ENCODE measurements at places on chromosomes 6 and 20. TPM values are rescaled to one million over a fixed set of nuclear protein-coding genes. Genes with fewer than 3 reads are reported as not detected.

- DNase-seq = no peak
These were observed 65.6 kb downstream of the SCAND1 start for GRCh38 chr20:35888657-35889056.

DNA sequence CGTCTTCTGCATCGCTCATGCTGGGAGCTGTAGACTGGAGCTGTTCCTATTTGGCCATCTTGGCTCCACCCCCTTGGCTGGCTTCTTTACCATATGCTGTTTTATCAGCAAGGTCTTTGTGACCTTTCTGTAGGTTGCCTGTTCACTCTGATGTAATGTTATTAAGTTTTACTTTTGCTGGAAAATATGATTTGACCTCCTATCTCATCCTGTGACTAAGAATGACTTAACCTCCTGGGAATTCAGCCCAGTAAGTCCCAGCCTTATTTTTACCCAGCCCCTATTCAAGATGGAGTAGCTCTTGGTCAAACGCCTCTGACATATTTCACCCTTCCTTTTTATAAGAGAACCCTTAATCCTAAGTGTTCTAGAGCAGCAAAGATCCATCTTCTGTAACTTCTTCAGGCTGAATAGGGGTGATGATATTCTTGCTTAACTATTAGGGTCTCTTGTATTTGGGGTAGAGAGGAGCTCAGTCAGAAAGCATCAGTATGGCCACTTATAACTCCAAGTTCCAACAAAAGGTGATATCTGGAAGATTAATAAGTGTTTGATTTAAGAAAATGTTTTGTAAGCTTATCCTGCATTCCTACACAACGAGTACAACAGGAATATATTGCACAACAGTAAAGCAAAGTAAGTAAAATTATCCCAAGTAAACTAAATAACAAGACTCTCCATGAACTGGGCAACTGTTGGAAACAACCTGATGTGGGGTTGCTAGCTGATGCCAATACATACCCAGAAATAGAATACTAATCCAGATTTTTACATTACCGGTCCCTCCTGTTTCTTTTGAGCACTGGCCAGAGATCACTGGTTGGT lies 23.1 kb upstream of the HMGN3 start:
- DNase-seq = no peak

- DNase-seq = no peak
These were observed 8.1 kb downstream of the FERMT1 start for GRCh38 chr20:6114696-6115095.

DNA sequence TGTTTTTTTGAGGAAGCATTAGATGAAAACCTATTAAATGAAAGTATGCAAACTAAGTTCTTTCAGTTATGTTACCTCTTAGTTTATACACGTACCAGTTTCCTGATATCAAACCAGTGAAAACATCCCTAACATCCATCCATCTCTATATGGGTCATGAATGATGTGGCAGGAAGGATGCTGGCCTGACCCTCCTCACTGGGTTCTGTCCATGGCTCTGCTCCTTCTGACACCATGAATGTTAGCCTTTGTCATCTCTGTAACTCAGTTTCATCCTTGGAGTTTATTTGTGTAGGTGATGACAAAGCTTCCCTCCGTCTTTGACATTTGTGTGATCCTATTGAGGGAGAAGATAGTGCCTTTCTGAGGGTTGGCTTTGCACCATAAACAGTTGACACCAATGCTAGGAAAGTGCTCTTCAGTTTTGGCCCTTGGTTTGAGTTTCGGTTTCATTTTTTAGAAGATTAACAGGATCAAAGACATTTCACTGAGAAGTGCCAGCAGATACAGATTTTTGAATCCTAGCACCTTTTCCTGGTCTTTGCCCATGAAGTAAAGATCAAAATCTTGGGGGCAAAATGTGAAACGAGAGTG lies 72.0 kb upstream of the SCGN start:
- no peak for DNase-seq

DNA sequence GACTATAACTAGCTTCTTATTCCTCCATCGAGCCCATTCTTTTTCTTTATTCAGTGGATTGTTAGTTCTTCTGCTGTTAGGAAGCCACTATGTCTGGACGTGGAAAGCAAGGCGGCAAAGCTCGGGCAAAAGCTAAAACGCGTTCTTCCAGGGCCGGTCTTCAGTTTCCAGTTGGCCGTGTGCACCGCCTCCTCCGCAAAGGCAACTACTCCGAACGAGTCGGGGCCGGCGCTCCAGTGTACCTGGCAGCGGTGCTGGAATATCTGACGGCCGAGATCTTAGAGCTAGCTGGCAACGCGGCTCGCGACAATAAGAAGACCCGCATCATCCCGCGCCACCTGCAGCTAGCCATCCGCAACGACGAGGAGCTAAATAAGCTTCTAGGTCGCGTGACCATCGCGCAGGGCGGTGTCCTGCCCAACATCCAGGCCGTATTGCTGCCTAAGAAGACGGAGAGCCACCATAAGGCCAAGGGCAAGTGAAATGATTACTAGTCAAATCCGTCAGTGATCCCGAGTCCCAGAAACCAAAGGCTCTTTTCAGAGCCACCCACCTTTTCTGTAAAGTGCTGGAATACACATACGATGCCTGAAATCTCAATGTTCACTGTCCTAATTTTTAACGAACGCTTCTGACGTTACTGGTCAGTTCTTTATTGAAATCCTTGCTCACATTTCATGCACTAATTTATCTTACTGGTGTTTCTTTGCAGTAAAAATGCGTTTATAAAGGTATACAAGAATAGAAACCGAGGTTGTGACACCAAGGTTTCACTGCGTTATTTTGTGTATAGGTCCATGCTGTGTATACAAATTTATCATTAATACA lies 129.9 kb downstream of the HFE start:
- DNase-seq = peak; percentile 86

- no peak for DNase-seq
These were observed 57.7 kb downstream of the RSPH3 start for GRCh38 chr6:158942349-158942748.

DNA sequence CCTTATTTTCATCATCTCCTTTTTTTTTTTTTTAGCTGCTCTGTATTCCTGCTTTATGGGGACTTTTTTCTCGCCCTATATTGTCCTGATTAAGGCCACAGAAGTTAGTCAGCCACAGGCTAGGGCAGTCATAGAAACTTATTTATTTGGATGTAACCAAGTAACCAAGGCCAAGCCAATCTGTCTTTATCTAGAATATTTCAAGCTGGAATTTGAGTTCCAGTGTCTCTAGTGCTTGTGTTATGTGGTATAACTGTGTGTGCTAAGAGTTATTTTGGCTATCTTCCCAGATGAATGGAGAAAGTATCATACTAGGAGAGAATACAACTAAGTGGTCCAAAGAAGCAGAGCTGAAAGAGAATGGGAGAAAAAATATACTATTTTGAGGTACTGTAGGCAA lies 751.5 kb downstream of the CBLN4 start:
- DNase-seq = no peak

DNA sequence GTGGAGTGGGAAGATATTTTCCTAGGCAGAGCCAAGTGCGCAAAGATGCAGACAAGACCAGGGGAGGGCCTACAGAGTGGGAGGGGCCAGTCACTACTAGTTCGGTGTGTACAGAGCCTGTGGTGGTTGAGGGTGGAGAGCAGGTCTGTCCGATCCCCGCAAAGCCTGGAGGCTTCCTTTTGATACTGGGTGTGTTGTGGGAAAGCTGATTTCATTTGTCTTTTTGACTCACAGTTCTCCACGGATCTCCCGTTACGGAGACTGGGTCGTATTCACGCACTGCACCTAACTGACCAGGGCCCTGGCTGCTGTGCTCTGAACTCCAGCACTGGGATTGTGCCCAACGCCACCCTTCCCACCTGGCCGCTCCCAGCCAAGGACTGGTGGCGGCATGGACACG lies 1.4 kb upstream of the TIAM2 start:
- no peak for DNase-seq

DNA sequence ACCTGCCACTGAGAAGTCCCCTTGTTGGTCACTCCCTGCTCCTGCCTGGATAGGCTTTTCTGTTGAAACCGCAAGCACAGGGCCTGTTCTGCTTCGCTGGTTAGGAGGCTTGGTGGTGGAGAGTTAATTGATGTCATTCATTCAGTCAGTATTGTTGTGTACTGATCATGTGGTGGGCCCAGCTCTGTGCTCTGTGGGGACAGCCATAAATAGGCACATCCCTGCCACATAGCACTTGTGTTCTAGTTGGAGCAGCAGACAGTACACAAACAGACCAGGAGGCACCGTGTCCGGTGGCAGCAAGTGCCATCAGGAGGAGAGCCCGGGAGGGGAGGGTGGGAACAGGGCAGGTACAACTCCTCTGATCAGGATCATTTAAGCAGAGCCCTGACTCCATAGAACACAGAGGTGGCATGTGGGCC lies 155.2 kb upstream of the INSM1 start:
- DNase-seq = peak; percentile 63

DNA sequence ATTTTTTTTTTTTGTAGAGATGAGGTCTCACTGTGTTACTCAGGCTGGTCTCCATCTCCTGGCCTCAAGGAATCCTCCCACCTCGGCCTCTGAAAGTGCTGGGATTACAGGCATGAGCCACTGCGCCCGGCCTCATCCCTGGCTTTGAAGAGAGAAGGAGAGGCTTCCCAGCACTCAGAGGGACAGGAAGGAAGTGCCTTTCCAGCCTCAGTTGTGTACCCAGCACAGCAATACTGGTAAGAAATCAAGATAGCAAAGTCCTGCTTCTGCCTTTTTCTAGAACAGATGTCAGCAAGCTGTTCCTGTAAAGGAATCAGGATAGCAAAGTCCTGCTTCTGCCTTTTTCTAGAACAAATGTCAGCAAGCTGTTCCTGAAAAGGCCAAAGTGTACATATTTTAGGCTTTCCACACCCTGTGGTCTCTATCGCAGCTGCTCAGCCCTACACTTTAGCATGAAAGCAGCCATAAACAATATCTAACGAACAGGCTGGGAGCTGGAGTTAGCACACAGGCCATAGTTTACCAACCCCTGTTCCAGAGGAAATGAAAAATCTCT lies 6.3 kb upstream of the PLTP start:
- DNase-seq = no peak

HLA-G gene
- not detected for total RNA-seq

- no peak for DNase-seq
These were observed 36.7 kb upstream of the FAM135A start for GRCh38 chr6:70376628-70377027.

- no peak for DNase-seq
These were observed 59.4 kb upstream of the SCP2D1 start for GRCh38 chr20:18754030-18754652.

GRCh38 chr6:45512717-45513116 lies 135.0 kb upstream of the SUPT3H start:
- DNase-seq = no peak

DNA sequence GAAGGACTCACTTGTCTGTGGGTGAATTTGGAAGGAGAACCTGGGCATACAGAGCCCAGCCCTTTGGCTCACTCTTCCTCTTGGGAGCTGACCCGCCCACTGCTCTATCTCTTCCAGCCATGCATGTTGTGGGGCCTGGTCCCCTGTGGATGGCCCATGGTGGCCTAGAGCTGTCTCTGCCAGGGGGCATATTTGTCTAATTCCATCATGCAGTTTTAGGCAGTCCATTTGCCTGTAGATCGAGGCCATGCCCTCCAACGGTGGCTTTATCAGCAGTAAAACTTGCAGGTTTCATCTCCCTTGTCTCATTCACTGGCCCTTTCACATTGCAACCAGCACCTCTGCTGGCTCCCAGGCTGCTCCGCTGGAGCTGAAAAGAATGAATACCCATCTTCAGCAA lies 12.9 kb upstream of the EZR start:
- DNase-seq = no peak

- no peak for DNase-seq
These were observed 586.9 kb upstream of the ARID1B start for GRCh38 chr6:156190270-156190669.

CST2 gene
- not detected for total RNA-seq

GRCh38 chr6:135475292-135475886 lies 22.2 kb downstream of the AHI1 start:
- DNase-seq = no peak

GRCh38 chr6:3053231-3053508 lies 15.1 kb upstream of the RIPK1 start:
- no peak for DNase-seq

GRCh38 chr6:37069639-37070038 lies 64.2 kb downstream of the FGD2 start:
- no peak for DNase-seq

Data from heart left ventricle (tissue), 16 donors.